ENCODE measurements at places on chromosomes 11 and 22. TPM values are rescaled to one million over a fixed set of nuclear protein-coding genes. Genes with fewer than 3 reads are reported as not detected.

DNA sequence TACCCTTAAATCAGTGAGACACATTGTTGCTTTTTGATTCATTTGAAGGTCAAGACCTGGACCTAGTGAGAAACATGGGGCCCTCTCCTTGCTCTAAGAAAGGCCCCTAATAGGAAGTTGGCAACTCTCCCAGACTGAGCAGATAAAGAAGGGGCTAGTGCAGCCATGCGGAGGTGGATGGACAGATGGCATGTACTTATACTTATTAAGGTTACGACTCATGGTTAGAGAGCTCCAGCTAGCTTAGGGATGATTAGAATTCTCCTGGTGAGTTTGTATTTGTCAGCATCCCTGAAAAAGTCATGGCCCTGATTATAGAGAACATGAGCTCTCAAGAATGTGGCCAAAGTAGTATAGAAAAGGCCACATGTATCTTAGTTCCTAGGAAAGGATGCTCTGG lies 112.1 kb upstream of the BDNF start:
- DNase-seq = no peak

DNA sequence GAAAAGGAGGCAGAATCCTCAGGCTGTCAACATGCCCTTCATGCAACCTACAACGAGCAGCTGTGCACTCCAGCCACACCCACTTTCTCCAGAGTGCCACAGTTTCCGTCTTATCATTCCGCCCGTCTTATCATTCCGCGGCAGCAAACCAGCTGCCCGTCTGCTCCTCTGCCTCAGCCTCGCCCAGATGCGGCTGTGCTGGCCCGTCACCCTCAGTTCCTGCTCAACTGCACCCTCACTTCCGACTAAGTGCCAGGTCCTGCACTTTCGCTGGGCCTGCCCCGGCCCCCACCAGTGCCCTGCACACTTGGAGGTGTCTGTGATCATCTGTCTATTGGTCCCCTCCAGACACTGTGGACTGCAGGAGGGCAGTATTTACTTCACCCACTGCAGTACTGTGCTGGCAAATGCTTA lies 43.7 kb downstream of the MICAL3 start:
- DNase-seq = no peak

SHANK2 gene
- total RNA-seq = 1.3 TPM

DNA sequence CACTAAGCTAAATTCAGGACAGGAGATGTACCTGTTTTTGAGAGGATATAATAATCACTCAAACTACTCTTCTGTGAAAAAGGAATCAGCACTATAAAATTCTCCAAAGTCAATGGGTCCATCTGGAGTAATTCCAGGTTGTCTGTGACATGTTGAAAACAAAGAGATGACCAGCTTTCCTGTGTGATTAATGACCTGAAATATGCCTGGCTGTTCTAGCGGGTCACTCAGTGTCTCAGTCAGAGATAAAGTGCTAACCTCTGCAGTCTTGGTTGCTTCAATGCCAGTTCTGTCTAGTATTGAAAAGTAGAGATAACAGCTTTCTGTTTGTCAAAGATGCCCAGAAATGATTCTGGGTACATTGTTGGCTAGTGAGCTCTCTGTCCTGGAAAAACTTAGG lies 722.6 kb upstream of the TENM4 start:
- no peak for DNase-seq

- no peak for DNase-seq
Observed at GRCh38 chr22:32622744-32623110, 148.1 kb downstream of the FBXO7 start.

All from fibroblast of lung (primary cell).